Femur (tissue), 1 donor: ENCODE measurements at places on chromosomes 11 and 22.
A peak's percentile ranks its signal among the peaks of the same experiment; 100 is the strongest.

GRCh38 chr11:62493801-62494200 lies 52.8 kb downstream of the AHNAK start:
- no peak for DNase-seq

- DNase-seq = peak; percentile 70
These were observed 273.5 kb downstream of the ST3GAL4 start for GRCh38 chr11:126628790-126629621.

GRCh38 chr11:2290351-2290841 lies 11.3 kb downstream of the C11orf21 start:
- DNase-seq = no peak

DNA sequence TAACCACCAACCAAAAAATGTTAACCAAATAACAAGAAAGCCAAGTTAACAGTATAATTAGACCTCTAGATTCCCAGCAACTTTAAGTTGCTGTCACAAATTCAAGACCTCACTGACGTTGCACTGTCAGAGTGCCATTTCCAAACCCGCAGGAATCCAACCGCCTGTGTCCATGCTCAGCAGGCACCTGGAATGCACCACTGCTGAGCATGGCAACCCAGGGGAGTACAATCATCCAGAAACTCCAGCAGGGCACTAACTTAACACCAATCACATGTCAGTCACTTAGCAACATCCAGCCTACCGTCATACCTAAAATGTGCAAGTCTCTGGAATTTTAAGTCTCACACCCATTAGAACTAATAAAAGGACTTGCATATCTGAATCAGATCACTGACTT lies 48.8 kb downstream of the SMCO4 start:
- DNase-seq = peak; percentile 81

GRCh38 chr11:128784059-128784804 lies 82.9 kb downstream of the KCNJ1 start:
- DNase-seq = no peak

DNA sequence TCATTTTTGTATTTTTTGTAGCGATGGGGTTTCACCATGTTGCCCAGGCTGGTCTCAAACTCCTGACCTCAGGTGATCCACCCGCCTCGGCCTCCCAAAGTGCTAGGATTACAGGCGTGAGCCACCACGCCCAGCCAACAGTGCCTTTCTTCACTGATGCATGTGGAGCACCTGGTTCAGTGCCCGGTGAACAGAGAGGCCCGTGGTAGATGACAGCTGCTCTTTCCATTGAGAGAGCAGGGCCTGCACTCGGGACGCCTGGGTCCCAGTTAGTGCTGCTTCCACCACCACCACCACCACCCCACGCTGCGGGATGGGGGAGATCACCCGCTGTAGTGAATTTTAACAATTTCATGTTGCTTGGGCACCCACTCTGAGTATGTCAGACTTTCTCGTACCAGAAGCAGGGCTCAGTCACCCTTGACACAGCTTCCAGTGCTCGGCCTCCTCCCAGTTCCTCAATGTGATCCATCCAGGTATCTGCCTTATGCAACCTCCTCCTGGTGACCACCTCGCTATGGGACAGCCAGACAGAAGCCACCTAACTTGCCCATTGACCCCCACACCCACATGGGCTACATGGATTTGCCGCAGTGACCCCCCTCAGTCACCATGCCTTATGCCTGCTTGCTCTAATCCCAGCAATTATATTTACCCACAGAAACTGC lies 36.6 kb downstream of the ARRB1 start:
- DNase-seq = no peak

GRCh38 chr22:22761963-22762772 lies 117.8 kb downstream of the GGTLC2 start:
- DNase-seq = no peak

DNA sequence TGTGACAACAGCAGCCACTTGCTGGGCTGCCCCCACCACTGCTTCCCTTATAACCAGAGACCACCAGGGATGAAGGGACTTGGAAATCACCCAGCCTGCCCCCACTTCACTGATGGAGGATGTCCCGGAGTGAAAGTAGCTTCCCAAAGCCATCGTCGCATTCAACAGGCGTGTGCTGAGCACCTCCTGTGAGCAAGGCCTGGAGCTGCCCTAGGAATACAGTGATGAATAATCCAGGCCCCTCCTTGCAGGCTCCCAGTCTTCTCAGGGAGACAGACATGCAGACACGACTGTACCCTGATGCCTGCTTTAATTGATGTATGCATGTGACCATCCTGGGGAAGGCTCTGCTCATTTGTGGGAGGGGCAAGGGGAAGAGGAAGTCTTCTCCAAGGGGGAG lies 22.6 kb downstream of the PTPN5 start:
- DNase-seq = no peak

DNA sequence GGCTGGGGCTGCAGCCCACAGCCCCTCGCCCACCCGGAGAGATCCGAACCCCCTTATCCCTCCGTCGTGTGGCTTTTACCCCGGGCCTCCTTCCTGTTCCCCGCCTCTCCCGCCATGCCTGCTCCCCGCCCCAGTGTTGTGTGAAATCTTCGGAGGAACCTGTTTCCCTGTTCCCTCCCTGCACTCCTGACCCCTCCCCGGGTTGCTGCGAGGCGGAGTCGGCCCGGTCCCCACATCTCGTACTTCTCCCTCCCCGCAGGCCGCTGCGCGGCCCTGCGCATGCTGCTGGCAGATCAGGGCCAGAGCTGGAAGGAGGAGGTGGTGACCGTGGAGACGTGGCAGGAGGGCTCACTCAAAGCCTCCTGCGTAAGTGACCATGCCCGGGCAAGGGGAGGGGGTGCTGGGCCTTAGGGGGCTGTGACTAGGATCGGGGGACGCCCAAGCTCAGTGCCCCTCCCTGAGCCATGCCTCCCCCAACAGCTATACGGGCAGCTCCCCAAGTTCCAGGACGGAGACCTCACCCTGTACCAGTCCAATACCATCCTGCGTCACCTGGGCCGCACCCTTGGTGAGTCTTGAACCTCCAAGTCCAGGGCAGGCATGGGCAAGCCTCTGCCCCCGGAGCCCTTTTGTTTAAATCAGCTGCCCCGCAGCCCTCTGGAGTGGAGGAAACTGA lies 731 bp downstream of the GSTP1 start:
- peak; percentile 81 for DNase-seq

DNA sequence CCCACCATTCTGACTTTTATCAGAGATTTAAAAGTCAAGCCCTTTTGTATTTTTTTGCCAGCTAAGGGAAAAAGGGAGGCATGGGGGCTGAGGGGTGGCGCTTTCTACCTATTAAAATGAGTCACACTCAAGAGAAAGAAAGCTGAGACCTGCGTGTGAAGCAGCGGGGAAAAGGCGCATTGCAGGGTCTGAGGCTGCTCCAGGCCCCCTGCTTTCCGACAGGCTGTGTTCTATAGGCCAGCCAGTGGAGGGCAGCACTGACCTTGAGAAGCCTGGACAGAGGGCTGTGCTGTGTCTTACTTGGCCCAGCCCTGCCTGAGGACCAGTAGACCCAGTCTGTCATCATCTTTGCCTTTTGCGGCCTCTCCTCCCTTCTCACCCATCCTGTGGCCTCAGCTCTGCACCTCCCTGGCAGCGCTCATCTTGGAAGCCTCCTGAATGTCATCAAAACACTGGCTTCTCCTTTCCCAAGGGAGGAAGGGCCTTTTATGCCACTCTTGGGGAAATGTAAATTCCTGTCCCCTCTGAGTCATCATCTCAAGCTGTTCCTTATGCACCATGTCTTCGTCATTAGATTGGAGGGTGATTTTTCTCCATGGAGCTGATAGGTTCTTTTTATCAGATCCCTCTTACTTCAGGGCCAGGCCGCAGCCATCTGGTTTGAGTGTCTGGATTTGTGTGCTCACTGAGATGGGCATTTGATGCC lies 12.6 kb upstream of the MAPK8IP1 start:
- peak; percentile 55 for DNase-seq

- DNase-seq = no peak
These were observed 60.5 kb downstream of the ADAMTS15 start for GRCh38 chr11:130508913-130509312.

- no peak for DNase-seq
These were observed 314.3 kb downstream of the BRD1 start for GRCh38 chr22:49513358-49513851.

DNA sequence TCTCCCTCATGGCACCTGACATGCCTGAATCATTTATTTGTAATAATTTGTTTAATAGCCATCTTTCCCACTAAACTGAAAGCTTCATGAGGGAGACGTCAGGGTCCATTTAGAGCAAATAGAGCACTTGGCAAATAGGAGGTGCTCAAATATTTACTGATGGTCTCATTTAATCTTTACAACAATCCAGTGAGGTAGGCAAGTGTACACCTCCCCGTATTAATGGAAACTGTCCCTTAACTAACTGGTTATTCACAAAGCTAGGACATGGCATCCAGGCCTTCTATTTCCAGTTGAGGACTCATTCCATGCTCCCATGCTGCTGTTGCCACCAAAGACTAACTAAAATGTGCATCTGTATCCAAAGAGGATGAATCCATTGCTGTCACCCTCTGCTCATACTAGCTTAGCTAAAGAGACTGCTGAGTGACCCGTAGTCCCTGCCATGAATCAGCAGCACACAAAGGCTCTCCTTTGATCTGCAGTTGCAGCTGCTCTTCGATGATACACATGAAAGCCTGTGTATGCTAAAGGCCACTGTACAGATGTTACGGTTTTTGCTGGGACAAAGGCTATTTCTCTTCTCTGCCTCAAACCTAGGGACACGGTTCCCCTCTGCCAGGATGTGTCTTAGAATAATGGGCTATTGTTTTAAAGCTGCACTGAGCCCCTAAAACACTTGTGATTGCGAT lies 82.6 kb downstream of the RAB30 start:
- no peak for DNase-seq

DNA sequence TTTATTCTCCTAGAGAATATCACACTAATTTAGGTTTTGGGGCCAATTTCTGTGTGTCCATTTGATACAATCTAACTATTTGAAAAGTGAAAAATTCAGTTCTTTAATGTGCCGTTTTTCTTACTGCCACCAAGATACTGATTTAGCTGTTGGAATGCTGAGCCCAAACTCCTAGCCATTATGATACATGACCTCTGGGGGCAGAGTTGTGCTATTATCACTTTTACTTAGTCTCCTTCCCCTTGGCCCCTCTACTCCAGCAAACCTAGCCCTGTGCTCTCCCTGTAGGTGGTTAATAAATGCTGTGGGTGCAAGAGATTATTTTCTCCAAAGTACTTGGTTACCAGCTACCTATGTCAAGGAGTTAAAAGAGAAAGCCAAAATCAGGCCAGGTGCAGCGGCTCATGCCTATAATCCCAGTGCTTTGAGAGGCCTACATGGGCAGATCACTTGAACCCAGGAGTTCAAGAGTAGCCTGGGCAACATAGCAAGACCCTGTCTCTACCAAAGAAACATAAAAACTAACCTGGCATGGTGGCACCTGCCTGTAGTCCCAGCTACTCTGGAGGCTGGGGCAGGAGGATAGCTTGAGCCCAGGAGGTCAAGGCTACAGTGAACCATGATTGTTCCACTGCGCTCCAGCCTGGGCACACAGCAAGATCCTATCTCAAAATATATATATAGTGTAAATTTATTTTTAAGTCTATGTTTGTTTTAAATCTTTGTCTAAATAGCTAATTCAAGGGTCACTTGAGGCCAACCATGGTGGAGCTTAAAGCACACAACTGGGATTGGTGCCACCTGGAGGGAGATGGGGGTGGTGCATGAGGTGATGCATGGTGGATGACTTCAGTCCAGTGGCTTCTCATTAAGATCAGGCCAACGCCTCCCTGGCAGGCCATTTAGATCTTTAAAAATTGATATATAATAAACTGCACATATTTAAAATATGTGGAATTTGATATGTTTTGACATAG lies 193.2 kb upstream of the PLET1 start:
- no peak for DNase-seq

DNA sequence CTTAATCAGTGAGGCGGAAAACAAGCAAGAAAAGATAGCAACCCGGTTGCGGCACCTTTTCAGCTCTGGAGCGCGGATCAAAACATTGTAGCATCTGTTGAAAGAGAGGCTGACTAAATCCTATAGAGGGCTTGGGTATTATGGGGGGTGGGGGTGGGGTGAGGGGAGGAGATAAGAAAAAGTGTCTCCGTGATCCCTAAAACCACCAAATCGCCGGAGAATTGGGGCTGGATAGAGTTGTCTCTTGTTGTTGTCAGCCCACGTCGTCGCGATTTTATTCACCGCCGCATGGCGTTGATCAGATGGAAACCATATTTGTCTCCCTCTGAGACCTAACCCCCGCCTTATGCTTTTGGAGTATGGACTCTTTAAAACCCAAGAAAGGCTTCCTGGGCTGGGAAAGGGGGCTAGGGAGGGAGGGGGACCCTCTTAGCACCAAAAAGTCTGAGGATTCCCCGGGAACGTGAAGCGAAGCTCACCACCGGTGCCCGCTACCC lies 13.0 kb downstream of the PAX6 start:
- no peak for DNase-seq

DNA sequence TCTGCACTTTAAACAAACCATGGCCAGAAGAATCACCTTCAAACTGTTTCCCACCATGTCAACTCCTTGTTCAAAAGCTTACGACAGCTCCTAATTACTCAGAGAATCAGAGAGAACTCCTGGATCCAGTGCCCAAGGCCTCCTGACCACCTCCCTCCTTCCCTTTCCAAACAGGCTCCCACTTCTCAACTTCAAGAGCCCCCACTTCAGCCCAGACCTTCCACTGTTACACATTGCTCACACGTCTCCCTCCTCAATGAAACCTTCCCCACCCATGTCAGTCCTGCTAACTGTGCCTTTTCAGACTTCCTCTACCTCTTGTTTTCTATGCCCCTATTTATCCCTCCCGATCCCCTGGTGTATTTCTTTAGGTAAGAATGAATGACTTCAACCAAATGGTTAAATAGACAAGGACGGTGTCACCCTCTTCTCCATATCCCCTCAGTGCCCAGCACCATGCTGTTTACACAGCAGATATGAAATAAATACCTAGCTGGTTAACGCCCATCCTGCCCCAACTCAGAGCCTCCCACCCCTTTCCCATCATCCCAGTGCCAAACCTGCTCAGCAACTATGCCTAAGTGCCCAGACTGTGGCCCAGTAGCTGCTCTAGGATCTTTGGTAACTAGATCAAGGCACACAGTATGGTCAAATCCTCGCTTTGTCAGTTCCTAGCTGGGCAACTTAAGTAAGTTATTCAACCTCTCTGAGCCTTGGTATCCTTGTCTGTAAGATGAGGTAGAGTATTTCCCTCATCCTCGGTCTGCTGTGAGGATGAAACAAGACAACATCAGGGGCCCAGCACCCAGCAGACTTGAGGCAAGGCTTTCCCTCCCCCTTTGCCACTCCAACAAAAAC lies 36.8 kb downstream of the PLEKHA7 start:
- no peak for DNase-seq

DNA sequence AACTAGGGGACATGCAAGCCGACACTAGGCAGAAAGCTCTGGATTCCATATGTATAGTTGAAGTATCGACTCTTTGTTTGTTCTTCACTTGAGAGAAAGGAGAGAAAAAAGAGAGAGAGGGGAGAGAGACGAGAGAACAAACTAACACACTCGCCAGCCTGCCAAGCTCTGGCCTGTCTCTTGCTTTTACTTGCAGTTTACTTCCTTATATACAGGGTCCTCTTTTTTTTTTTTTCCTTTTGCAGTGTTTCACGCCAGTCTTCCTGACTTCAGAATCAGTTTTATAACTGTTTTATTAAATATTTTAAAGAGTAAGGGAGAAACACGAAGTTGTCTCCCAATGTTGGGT lies 19.9 kb downstream of the TEAD1 start:
- no peak for DNase-seq
